SK-MEL-5 (cell line): ENCODE measurements at places on chromosomes 4 and X. TPM values are rescaled to one million over a fixed set of nuclear protein-coding genes. Genes with fewer than 3 reads are reported as not detected.

The STPG2 gene
- 0.13 TPM in 1 of 2 replicates, not detected in the other for total RNA-seq

The DOK7 gene
- not detected in 2 replicates for total RNA-seq

The MTNR1A gene
- not detected in 2 replicates for total RNA-seq

The DRP2 gene
- total RNA-seq: 0.08 TPM in 2 replicates

The UCP1 gene
- not detected in 2 replicates for total RNA-seq

The PDE6B gene
- total RNA-seq: not detected in 2 replicates

The GPR143 gene
- total RNA-seq: 207 and 215 TPM in 2 replicates

The VCX3B gene
- not detected in 2 replicates for total RNA-seq

The TET2 gene
- 5.4 and 5.6 TPM in 2 replicates for total RNA-seq
